A172 (cell line): ENCODE measurements at places on chromosomes 12 and 14. TPM values are rescaled to one million over a fixed set of nuclear protein-coding genes. Genes with fewer than 3 reads are reported as not detected.

The YLPM1 gene
- total RNA-seq = 9.2 and 11.1 TPM in 2 replicates

The TMPRSS12 gene
- total RNA-seq = not detected in 2 replicates

The TRAF3 gene
- total RNA-seq = 14.0 and 16.8 TPM in 2 replicates

- peak; percentile 73 for DNase-seq
Measured at GRCh38 chr12:30197392-30198057, 413.8 kb upstream of the TMTC1 start.

DNA sequence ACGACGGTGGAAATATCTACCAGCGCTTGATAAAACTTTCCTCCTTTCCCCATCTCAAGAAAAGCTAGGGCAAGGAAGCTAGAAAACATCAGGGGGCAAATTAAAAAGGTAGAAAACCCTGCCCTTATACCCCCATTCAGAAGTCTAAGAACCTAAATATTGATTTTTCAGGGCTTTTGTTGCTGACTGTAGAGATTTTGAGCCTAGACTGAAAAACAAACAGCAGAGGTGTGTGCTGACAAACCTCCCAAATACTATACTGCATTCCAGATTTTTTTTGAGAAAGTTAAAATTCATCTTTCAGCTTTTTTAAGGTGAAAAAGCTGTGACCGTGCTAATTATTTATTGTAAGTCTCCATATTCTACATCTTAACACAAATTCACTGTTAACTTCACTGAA is 478.3 kb upstream of the SOX5 start:
- no peak for DNase-seq
